ENCODE measurements at places on chromosomes 16 and 17.
A peak's percentile ranks its signal among the peaks of the same experiment; 100 is the strongest.

- no peak overlapping the region for H3K27ac ChIP-seq
- no peaks in the 10 kb centered on the region for H3K36me3 ChIP-seq
- no peak for DNase-seq
- H3K27me3 ChIP-seq, result no peaks in the 10 kb centered on the region
- H3K4me1 ChIP-seq, result no peaks in the 10 kb centered on the region
Observed at GRCh38 chr16:64148356-64148755, 973.5 kb downstream of the CDH11 start.

DNA sequence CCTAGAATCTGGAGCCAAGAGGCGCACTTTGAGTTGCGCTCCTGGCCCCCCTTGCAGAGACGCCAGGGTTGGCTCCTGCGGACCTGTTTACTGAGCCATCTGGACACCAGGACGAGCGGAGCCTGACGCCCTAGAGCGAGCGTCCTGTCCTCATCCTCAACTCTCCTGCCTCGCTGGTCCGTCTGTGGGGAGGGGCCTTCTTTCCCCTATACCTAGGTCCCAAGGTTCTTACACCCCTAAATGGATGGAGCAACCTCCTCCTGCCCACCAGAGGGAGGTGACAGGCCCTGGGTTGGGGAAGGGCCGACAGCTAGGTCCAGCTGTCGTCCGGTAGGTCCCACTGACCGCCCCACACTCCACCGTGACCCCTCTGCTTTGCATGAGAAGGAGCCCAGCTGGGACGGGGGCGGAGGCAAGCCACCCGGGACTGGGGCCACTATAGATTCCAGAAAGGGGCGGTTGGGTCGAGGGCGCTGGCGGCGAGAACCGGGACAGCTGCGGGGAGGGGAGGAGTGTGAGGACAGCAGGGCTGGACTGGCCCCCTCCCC is 3.1 kb upstream of the LHX1 start:
- DNase-seq, result no peak
- peak overlapping the region; percentile 19 for H3K4me3 ChIP-seq
- peaks cover 42% of the 10 kb centered on the region for H3K4me1 ChIP-seq
- H3K27ac ChIP-seq, result no peak overlapping the region

- no peaks in the 10 kb centered on the region for H3K36me3 ChIP-seq
- H3K4me3 ChIP-seq, result no peak overlapping the region
- H3K4me1 ChIP-seq, result no peaks in the 10 kb centered on the region
Observed at GRCh38 chr16:47574091-47575054, 113.2 kb downstream of the PHKB start.

DNA sequence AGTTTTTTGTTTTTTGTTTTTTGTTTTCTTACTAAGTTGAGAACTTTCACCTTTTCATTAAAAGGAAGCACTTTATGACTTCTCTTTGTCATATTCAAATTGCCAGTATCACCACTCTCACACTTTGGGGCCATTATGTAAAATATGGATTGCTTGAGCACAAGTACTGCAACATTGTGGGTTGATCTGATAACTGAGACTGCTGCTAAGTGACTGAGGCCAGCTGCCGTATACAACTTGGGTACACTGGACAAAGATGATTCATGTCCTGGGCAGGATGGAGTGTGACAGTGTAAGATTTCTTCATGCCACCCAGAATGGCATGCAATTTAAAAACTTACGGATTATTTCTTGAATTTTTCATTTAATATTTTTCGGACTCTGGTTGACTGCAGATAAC is 7.8 kb downstream of the TTC19 start:
- H3K27ac ChIP-seq, result no peak overlapping the region
- H3K27me3 ChIP-seq, result no peaks in the 10 kb centered on the region
- H3K36me3 ChIP-seq, result peaks cover 41% of the 10 kb centered on the region

DNA sequence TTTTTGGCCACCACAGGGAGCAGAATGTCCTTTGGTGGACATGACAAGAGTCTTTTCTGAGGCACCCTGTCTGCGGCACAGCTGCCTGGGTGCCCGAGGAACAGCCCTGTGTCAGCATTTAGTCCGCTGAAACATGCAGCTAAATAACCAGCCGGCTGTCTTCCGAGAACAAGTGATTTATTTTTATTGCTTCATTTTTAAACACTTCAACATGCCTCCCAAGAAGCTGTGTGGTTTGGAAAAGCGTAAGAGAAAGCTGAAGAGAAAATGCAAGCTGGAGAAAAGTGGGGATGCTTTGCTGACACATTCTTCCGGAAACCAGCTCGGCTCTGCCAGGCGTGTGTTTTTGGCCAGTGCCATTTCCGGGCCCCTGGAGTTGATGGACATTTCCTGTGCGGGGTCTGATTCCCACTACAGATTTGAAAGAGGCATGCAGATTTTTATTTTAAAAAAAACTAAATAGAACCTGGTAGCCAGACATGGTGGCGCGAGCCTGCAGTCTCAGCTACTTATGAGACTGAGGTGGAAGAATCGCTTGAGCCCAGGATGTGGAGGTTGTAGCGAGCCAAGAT is 94.7 kb downstream of the SEC14L1 start:
- no peaks in the 10 kb centered on the region for H3K4me1 ChIP-seq
- H3K27ac ChIP-seq, result no peak overlapping the region
- no peaks in the 10 kb centered on the region for H3K27me3 ChIP-seq
- no peaks in the 10 kb centered on the region for H3K36me3 ChIP-seq

DNA sequence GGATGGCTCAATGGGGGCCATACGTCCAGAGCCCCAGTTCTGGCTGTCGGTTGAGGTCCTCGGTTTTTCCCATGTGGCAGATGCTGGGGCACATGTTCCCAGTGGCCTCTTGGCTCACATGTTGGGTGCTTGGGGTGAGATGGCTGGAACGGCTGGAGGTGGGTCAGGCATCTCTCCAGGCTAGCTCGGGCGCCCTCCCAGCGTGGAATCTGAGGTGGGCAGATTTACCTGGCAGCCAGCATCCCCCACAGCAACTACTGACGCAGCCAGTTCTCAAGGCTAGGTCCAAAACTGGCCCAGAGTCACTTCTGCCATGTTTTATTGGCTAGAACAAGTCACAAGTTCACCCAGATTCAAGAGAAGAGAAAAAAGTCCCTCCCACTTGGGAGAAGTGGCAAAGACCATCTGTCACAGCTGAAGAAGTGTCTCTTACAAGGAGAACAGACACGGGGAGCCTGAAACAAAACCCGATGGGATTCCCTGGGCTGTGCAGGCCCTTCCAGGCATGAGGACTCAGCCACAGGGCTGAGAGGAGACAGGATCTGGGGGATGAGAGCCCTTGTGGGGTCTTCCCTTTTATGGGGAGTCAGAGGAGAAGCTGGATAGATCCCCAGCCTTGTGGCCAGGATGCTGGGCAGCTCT is 15.2 kb downstream of the ACE start:
- H3K36me3 ChIP-seq, result no peaks in the 10 kb centered on the region
- H3K27me3 ChIP-seq, result peaks cover 4% of the 10 kb centered on the region
- H3K27ac ChIP-seq, result no peak overlapping the region
- no peaks in the 10 kb centered on the region for H3K4me1 ChIP-seq
- no peak overlapping the region for H3K4me3 ChIP-seq
- no peak for DNase-seq

- H3K27me3 ChIP-seq, result no peaks in the 10 kb centered on the region
- peaks cover 15% of the 10 kb centered on the region for H3K4me1 ChIP-seq
- DNase-seq, result no peak
- H3K36me3 ChIP-seq, result no peaks in the 10 kb centered on the region
Observed at GRCh38 chr17:60390925-60391470, 935 bp downstream of the USP32 start.

GRCh38 chr16:54503011-54503855 is 216.6 kb upstream of the IRX3 start:
- peaks cover 3% of the 10 kb centered on the region for H3K4me1 ChIP-seq
- no peaks in the 10 kb centered on the region for H3K36me3 ChIP-seq
- no peaks in the 10 kb centered on the region for H3K27me3 ChIP-seq
- no peak overlapping the region for H3K27ac ChIP-seq
- no peak overlapping the region for H3K4me3 ChIP-seq

DNA sequence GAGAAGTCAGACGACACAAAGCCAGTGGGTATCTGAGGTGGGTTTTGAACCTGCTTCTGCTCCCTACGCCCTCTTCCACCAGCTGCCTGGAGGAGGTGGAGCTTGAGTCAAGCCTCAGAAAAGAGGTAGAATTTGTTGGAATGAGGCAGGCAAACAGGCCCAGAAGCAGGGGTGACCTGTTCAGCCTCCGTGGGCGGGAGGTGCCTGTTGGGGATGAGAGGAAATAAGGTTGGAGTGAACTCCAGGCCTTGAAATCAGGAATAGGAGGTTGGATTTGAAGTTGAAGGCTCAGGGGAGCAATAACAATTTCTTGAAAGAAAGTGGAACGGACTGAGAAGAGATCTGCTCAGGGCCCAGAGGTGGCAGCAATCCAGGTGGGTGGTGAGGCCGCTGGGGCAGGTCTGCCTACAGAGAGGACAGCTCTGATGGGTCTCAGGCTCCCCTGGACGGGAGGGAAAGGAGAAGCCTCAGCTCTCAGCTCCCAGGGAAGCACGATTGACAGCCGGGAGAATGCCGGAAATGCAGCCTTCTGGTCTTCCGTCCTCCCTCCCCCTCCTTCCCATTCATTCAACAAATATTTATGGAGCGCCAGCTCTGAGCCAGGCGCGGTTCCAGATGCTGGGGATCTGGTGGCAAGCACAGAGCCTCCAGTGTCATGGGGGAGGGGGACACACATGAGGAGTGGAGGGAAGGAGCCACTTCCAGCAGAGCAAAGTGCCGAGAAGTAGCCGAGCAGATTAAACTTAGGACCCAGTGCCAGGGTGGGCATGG is 61.9 kb upstream of the CIBAR2 start:
- H3K4me1 ChIP-seq, result peaks cover 13% of the 10 kb centered on the region
- no peak for DNase-seq
- H3K4me3 ChIP-seq, result no peak overlapping the region
- peaks cover 10% of the 10 kb centered on the region for H3K27me3 ChIP-seq

DNA sequence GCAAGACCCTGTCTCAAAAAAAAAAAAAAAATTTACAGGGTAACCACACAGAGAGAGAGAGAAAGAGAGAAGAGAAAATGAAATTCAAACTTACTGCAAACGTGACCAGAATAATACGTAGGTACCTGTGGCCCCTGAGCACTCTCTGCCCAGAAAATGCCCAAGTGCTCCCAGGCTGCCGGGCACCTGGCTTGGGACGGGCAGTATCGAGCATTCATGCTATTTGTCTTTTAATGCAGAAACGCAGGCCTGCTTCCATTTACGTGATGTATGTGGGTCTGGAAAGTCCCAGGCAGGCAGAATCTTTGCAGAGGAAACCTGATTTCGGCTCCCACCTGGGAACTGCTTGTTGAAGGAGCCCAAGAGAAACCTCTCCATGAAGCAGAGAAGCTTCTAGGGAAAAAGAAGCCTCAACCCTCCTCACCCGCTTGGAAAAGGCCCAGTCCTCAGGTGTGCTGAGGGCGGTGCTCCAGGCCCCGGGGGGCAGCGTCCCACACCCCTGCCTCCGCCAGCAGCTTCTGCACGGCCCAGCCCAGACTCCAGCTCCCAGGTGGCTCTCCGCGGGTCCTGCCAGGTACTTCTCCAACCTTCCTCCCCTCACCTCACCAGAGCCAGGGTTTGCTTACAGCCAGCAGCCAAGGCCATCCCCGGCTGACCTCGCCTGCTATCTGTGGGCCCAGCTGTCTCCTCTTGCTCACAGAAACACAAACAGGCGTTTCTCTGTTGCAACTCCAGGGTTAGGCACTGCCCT is 14.0 kb downstream of the RPH3AL start:
- no peaks in the 10 kb centered on the region for H3K27me3 ChIP-seq
- no peak overlapping the region for H3K27ac ChIP-seq
- no peak overlapping the region for H3K4me3 ChIP-seq
- H3K36me3 ChIP-seq, result no peaks in the 10 kb centered on the region

DNA sequence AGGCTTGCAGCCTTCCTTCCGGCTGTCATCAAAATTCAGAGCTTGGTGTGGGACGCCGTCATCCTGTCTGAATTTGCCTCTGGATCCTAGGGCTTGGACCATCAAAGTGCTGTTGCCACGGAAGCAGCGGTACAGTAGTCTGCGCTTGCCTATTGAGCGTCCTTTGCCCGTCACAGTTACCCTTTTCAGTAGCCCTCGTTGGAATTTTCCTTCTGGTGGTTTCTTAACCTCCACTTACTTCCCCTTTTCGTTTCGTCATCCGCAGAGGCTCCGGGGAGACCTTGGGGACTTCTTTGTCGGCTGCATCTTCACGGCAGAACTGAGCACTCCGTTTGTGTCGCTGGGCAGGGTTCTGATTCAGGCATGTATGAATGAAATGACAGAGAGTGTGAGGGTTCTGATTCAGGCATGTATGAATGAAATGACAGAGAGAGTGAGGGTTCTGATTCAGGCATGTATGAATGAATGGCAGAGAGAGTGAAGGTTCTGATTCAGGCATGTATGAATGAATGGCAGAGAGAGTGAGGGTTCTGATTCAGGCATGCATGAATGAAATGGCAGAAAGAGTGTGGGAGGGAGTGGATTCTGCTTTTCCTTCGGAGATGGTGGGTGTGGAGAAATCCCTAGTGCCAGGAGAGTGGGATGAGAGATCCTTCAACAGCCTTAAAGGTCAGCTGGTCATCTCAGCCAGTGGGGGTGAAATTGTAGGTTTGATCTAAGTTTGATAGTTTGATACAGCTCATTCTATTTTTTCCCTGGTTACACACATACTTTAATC is 8.0 kb downstream of the TLCD3A start:
- H3K27ac ChIP-seq, result no peak overlapping the region
- no peak for DNase-seq
- H3K36me3 ChIP-seq, result peaks cover 78% of the 10 kb centered on the region
- H3K4me3 ChIP-seq, result no peak overlapping the region
- H3K27me3 ChIP-seq, result no peaks in the 10 kb centered on the region

DNA sequence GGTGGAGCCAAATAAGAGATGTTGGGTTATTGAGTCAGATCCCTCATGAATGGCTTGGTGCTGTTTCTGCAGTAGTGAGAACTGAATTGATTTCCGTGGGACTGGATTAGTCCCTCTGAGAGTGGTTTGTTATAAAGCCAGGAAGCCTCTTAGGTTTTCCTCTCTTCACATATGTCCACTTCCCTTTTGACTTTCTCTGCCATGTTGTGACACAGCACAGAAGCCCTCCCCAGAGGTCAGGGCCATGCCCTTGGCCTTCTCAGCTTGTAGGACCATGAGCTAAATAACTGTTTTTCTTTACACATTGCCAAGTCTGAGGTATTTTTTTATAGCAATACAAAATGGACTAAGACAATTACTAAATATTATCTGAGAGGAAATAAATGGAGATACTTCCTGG is 10.3 kb upstream of the HAPSTR1 start:
- DNase-seq, result no peak
- H3K4me1 ChIP-seq, result no peaks in the 10 kb centered on the region
- no peaks in the 10 kb centered on the region for H3K36me3 ChIP-seq
- H3K4me3 ChIP-seq, result no peak overlapping the region
- no peak overlapping the region for H3K27ac ChIP-seq

DNA sequence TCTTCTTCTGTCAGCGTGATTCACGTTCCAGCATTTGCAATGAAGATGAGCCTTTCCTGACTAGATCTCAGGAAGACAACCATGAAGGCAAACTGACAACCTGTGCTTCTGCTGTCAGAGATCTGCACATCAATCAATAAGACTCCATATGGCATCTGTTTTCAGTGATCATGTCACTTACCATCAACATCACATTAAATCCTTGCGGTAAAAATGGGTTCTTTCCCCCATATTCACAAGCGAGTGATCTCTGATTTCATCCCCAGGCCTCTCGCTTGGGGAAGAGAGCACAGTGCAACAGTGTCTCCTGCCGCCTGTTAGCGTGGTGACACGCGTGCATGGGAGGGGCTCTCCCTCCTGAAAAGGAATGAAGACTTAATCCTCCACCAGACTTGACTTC is 11.1 kb downstream of the NACA2 start:
- DNase-seq, result no peak
- H3K36me3 ChIP-seq, result no peaks in the 10 kb centered on the region
- no peaks in the 10 kb centered on the region for H3K27me3 ChIP-seq

GRCh38 chr17:35765086-35765710 is 4.5 kb downstream of the C17orf50 start:
- H3K27ac ChIP-seq, result no peak overlapping the region
- no peaks in the 10 kb centered on the region for H3K36me3 ChIP-seq
- H3K27me3 ChIP-seq, result 0 out of 2 replicates have a peak, but pooled peaks cover 2% of the 10 kb centered on the region
- peak overlapping the region; percentile 38 for H3K4me3 ChIP-seq
- H3K4me1 ChIP-seq, result no peaks in the 10 kb centered on the region
